Myometrial cell (primary cell): ENCODE measurements at places on chromosomes 4 and X. TPM values are rescaled to one million over a fixed set of nuclear protein-coding genes. Genes with fewer than 3 reads are reported as not detected.

Gene PAQR3
- total RNA-seq = 13.8 and 20.7 TPM in 2 replicates

Gene HAND2
- 43.8 and 50.2 TPM in 2 replicates for total RNA-seq

Gene PAGE2
- total RNA-seq = not detected in 2 replicates

Gene PABPC4L
- 0.53 and 0.86 TPM in 2 replicates for total RNA-seq

Gene SPARCL1
- total RNA-seq = not detected in 2 replicates

Gene NR0B1
- not detected in 2 replicates for total RNA-seq

Gene CD99L2
- total RNA-seq = 76.4 and 92.5 TPM in 2 replicates

Gene KLHL34
- total RNA-seq = not detected in 2 replicates

Gene TLR10
- total RNA-seq = not detected in 2 replicates

Gene NLGN3
- total RNA-seq = not detected in 2 replicates

Gene KIAA1210
- total RNA-seq = not detected in 2 replicates

Gene CPLX1
- 0.86 TPM in 1 of 2 replicates, not detected in the other for total RNA-seq

Gene MUC7
- not detected in 2 replicates for total RNA-seq

Gene RRH
- not detected in 2 replicates for total RNA-seq

Gene FAM184B
- total RNA-seq = not detected in 2 replicates

Gene TEX11
- not detected in 2 replicates for total RNA-seq

Gene FRMD7
- total RNA-seq = not detected in 2 replicates

Gene STPG2
- not detected in 2 replicates for total RNA-seq

Gene WDR17
- 0.53 and 0.86 TPM in 2 replicates for total RNA-seq

Gene MMRN1
- not detected in 2 replicates for total RNA-seq

Gene IRF2
- 17.6 and 24.6 TPM in 2 replicates for total RNA-seq

Gene BCLAF3
- total RNA-seq = 1.2 and 5.0 TPM in 2 replicates

Gene LAGE3
- total RNA-seq = 14.1 and 29.2 TPM in 2 replicates

Gene SLC2A9
- total RNA-seq = 2.8 TPM in 1 of 2 replicates, not detected in the other

Gene RHOXF2
- total RNA-seq = not detected in 2 replicates

Gene FAAH2
- total RNA-seq = not detected in 2 replicates

Gene EXOSC9
- 27.1 and 34.3 TPM in 2 replicates for total RNA-seq

Gene TLR1
- 1.2 and 1.9 TPM in 2 replicates for total RNA-seq

Gene MTTP
- total RNA-seq = under 0.01 and 0.35 TPM in 2 replicates

Gene ARHGAP6
- 2.5 and 3.2 TPM in 2 replicates for total RNA-seq

Gene VEGFC
- 37.2 and 39.3 TPM in 2 replicates for total RNA-seq
